ENCODE measurements at places on chromosomes 16 and 17. TPM values are rescaled to one million over a fixed set of nuclear protein-coding genes. Genes with fewer than 3 reads are reported as not detected.

Gene PRR29
- 0.14 TPM for total RNA-seq

Gene IGSF6
- total RNA-seq: under 0.01 TPM

Gene RAPGEFL1
- total RNA-seq: 2.0 TPM

Gene SBK1
- not detected for total RNA-seq

Gene CD300H
- total RNA-seq: not detected

Gene KRT40
- total RNA-seq: 0.14 TPM

Gene ERBB2
- total RNA-seq: 34.6 TPM

Gene FBXO39
- 0.22 TPM for total RNA-seq

Gene SOST
- not detected for total RNA-seq

Gene RNF112
- total RNA-seq: 0.22 TPM

Gene FOXC2
- total RNA-seq: not detected

Gene QRICH2
- total RNA-seq: 3.4 TPM

Gene MT1G
- total RNA-seq: not detected

Gene CRAMP1
- total RNA-seq: 9.8 TPM

Gene DPEP1
- total RNA-seq: 0.88 TPM

Gene SPN
- not detected for total RNA-seq

Gene KRTAP1-1
- total RNA-seq: not detected

Gene KRTAP9-2
- not detected for total RNA-seq

Gene KRTAP2-1
- not detected for total RNA-seq

Gene C16orf89
- 0.22 TPM for total RNA-seq

Gene SP6
- total RNA-seq: 0.22 TPM

Gene KRTAP9-4
- total RNA-seq: not detected

Gene SPNS2
- total RNA-seq: not detected

Gene MYH10
- 49.8 TPM for total RNA-seq

Gene SLC2A4
- total RNA-seq: 0.22 TPM

Gene TBCD
- total RNA-seq: 36.9 TPM

Gene PCYT2
- total RNA-seq: 48.7 TPM

Gene PYCARD
- 56.2 TPM for total RNA-seq

Gene MYH13
- total RNA-seq: not detected

Gene TBX4
- total RNA-seq: not detected

Gene NOG
- 3.0 TPM for total RNA-seq

Gene CHP2
- total RNA-seq: not detected

Gene HOXB9
- total RNA-seq: not detected

Data from placental pericyte (primary cell).